ENCODE measurements at places on chromosomes 16 and 17.

DNA sequence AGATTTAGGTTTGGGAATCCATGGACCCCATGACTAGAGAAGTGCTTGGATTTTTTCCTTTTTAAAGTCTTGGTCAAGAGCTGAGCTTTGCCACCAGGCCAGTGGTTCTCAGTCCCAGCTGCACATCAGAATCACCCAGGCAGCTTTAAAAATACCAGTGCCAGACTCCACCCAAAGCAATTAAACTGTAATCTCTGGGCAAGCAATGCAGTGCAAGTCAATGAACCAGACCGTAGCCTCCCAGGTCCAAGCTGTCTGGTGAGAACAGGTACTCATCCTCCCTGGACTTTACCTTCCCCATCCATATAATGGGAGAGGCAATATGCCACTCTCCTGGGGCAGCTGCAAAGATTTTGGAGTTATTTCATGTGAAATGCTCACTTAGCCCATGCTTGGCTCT lies 223.1 kb upstream of the CDH5 start:
- DNase-seq, result no peak

GRCh38 chr17:4872786-4873185 lies 26.6 kb upstream of the C17orf107 start:
- DNase-seq, result no peak

GRCh38 chr17:45258981-45259380 lies 2.9 kb downstream of the SPATA32 start:
- DNase-seq, result no peak

DNA sequence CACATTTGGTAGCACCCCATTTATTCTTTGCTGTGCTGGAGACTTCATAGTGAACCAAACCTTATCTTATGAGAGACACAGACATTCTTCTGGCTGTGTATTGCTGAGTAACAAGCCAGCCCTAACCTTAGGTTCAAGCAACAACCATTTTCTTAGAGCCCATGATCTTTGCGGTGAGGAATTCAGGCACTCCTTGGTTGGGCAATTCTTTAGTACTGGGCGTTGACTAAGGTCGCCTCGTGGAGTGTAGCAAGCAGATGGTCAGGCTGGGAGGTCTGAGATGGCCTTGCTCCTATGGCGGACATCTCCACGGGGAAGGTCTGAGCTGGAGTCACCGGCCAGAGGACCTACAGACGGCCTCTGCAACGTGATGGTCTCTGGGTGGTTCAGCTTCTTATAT lies 43.1 kb downstream of the ARSG start:
- no peak for DNase-seq

- DNase-seq, result no peak
Measured at GRCh38 chr16:66458853-66459252, 31.8 kb downstream of the BEAN1 start.

GRCh38 chr17:42844271-42844670 lies at the start of gene AOC2:
AOC2 (plus strand) TSS chr17:42844580; CDS start chr17:42844627, 47 bp downstream.
- DNase-seq, result no peak

- no peak for DNase-seq
Measured at GRCh38 chr17:75683583-75683982, 16.4 kb downstream of the SAP30BP start.

DNA sequence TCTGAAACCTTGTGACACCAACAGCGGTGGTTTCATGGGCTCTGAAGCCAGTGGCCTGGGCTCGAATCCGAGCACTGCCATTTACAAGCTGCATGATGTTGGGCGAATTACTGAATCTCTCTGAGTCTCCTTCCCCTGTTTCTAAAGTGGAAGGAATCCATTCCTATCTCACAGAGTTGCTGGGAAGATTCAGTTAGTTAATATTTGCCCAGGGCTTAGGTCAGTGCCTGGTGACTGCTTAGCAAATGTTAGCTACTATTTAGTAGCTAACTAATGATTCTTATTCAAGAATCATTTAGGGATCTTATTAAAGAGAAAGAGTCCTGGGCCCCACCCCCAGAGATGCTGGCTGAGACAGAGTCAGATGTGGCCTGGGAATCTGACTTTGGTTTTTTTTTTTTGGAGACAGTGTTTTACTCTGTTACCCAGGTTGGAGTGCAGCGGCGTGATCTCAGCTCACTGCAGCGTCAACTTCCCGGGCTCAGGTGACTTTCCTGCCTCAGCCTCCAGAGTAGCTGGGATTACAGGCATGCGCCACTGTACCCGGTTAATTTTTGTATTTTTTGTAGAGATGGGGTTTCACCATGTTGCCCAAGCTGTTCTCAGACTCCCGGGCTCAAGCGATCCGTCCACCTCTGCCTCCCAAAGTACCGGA lies 33.6 kb upstream of the RAI1 start:
- no peak for DNase-seq

GRCh38 chr16:8957509-8958157 lies 6.1 kb downstream of the USP7 start:
- no peak for DNase-seq

- DNase-seq, result no peak
Measured at GRCh38 chr17:78675836-78676235, 98.6 kb upstream of the DNAH17 start.

GRCh38 chr16:68969338-68969737 lies 126.0 kb downstream of the TANGO6 start:
- no peak for DNase-seq

DNA sequence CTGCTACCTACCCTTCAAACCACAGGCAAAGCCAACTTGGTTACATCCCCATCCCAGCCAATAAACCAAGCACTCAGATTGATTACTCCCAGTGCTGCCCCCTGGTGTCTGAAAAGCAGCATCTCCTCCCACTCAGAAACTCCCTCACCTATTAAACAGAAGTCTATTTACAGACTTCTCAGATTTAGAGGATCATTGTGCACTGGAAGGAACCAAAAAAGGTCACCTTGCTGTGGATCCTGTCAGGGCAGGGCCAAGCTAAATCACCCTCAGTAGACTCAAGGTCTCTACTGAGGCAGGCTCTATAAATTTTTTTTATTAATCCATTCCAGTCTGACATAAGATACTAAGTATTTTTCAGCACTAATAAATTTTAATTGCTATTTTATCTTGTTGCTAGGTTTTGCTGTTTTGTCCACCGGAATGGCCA lies 17.6 kb downstream of the HIGD1B start:
- DNase-seq, result peak; percentile 21

- no peak for DNase-seq
Measured at GRCh38 chr16:27754788-27755690, 205.1 kb downstream of the KATNIP start.

GRCh38 chr16:77946823-77947222 lies 75.5 kb upstream of the CLEC3A start:
- no peak for DNase-seq

GRCh38 chr16:72588551-72588950 lies 416.6 kb upstream of the PMFBP1 start:
- DNase-seq, result no peak

DNA sequence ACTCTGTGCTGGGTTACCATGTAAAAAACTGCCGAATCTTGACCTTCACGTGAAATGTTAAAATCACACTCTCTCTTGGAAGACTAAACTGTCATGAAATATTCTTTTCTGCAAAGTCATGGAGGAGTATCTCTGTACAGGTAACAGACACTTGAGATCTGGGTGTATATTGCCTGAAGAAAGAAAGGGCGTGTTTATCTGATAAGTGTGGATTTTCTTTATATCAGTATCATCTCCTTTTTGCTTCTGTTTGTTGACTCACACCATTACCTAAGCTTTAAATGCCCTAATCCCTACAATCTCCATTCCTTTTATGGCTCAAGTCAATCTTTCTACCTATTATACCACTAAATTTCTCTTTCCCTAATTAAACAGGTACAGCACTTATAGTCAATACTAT lies 673.2 kb upstream of the SOX9 start:
- no peak for DNase-seq

DNA sequence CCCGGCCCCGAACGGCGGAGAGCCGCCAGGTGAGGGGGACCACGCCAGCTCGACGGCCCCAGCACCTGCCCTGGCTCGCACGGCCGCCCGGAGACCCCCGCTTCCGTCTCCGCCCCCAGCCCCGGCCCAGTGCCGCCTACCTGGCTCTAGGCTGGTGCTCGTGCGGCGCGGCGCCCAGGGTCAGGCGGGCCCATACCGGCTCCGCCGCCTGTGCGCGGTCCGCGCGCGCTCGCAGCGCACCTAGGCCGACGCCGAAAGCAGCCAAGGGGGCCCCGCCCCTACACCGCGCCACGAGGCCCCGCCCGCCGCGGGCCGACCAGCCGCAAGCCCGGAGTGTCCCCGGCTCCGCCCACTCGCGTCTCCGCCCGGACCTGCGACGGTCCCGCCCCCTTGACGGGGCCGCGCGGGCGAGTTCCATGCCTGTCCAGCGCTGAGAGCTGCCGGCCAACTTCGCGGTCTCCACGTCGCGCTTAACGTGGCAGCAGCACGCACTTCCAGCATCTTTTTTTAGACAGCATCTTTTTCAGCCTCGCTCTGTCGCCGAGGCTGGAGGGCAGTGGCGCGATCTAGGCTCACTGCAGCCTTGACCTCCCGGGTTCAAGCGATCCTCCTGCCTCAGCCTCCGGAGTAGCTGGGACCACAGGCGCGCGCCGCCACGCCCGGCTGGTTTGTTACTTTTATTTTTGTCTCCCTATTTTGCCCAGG lies at the start of gene SLC25A39:
SLC25A39 (minus strand) TSS at position 253 of the 705 bp plus-strand sequence. CDS start 1,261 bp downstream, outside the sequence.
- peak; percentile 79 for DNase-seq

GRCh38 chr17:16936536-16937310 lies 35.2 kb downstream of the TNFRSF13B start:
- no peak for DNase-seq

DNA sequence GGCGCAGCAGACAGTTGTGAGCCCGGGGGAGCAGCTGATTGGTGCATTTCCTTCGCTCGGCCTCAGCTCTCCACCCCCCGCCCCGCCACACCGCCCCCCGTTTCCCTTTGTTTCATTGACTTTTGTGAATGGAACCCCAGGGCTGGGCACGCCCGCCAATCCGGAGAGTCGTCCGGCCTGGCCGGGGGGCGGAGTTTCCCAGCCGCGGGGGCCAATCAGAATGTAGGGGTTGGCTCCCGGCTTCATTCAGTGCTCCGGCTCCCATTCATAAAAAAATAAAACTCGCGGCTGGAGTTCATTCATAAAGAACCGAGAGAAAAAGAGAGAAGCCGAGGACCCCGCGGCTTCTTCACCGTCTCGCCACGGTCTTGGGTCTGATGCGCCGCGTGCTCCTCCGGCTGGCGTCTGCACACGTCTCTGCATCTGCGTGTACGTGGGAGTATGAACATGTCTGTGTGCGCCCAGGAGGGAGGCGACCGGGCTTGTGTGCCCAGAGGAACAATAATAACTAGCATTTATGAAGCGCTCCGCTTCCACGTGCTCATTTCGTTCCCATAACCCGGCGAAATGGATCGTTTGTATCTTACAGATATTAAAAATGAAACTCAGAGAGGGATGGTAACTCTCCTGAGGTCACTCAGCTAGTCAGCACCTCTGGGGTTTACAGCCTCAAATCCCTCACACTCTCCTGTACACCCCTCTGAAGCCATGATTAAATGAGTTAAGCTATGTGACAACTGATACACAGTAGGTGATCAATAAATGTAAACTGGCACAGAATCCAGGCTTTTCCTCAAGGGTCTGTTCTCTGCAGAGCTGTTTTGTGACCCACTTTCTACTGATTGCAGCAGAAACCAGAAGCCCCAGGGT lies at the start of gene ETV4:
ETV4 (minus strand) TSS at position 22 of the 870 bp plus-strand sequence. CDS start 723 bp downstream, outside the sequence.
- DNase-seq, result peak; percentile 65

DNA sequence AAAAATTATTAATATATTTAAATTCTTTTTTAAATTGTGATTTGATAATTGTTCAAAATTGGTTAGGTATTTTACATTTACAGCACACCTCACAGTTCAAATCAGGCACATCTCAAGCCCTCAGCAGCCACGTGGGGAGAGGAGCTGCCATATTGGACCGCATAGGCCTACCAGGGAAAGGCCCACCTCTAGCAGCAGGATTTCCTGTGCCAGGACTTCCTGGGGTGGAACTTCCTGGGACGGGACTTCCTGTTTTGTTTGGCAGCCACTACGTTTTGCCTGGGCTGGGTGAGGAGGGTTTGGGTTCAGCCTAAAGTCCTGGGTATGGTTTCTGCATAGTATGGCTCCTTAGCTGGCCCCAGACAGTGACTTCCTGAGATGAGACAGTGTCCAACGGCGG lies 298.5 kb upstream of the FOXF1 start:
- DNase-seq, result no peak

- no peak for DNase-seq
Measured at GRCh38 chr17:52011064-52011463, 147.4 kb downstream of the CA10 start.

GRCh38 chr17:2452216-2452750 lies 51.4 kb upstream of the MNT start:
- no peak for DNase-seq

- DNase-seq, result no peak
Measured at GRCh38 chr17:33475594-33475993, 182.5 kb upstream of the ASIC2 start.

GRCh38 chr17:834136-834535 lies 52.0 kb downstream of the MRM3 start:
- DNase-seq, result no peak
